ENCODE measurements at places on chromosomes 11 and 22.

- no peak for DNase-seq
Measured at GRCh38 chr11:128892866-128893565, 1.9 kb downstream of the KCNJ5 start.

DNA sequence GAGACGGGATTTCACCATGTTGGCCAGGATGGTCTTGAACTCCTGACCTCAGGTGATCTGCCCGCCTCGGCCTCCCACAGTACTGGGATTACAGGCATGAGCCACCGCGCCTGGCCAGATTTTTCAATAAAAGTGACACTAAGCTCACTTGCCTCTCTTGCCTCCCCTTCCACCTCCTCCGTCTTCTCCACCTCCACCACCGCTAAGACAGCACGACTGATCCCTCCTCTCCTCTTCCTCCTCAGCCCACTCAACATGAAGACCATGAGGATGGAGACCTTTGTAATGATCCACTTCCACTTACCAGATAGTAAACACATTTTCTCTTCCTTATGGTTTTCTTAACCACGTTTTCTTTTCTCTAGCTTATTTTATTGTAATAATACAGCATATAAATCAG lies 14.2 kb downstream of the CERK start:
- DNase-seq = no peak

GRCh38 chr11:95426823-95427462 lies 195.9 kb upstream of the SESN3 start:
- DNase-seq = no peak

- DNase-seq = no peak
Measured at GRCh38 chr22:33090836-33091235, 32.7 kb upstream of the SYN3 start.

DNA sequence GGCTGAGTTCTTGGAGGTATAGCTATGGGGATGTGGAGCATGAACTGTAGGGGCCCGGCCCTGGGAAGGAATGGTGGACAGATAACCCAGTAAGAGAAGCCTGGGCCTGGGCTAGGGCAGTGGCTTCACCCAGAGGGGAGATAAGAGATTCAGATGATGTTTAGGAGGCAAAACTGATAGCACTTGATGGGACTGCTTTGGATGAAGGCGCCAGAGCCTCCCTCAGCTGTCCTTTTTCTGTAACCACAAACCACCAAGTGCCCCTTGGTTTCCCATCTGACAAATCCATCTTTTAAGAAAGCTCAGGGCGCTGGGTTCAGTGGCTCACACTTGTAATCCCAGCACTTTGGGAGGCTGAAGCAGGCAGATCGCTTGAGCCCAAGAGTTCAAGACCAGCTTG lies 23.4 kb downstream of the RELT start:
- DNase-seq = no peak

DNA sequence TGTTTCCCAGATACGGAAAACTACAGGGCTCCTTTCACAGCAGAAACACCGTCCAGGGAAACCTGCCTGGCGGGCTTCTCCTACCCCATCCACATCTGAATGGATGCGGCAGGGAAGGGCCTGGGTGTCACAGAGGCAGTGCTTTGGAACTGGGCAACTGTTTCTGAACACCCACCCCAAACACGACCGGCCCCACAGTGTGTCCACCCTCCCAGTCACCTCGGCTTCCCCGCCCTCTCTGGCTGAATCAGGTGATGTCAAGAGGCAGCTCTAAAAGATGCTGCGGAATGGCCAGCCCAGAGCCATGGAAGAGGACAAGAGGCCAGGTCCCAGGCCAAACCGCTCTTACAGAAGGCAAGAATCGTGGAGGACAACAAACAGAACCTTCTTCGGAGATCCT lies 22.0 kb downstream of the IFT27 start:
- no peak for DNase-seq

DNA sequence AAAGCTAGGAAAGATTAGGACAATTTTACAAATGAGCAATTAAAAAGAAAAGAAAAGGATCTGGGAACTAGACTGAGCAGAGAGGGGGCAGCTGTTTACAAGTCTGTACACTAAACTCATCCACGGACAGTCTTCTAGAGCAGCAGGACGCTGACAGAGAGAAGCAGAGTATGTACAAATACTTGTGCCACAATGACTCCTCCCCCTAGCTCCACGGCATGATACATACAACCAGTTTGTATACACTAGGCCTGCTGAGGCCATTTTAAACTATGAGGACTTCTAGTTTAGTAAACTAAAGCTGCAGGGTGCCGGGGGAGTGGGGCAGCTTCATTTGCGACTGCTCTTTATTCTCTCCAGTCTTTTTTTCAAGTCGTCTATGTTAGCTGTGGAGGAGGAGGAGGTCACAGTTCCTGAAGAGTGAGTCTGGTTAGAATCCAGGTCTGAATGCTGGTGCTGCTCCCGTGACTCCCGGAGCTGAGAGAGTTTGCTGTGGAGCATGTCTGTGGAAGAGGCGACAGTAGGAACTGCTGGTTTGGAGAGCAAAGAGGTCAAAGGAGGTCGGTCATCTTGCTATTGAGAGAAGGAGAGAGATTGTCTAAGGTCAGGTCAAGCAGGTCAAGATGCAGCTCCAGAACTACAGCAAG lies 24.8 kb downstream of the F2 start:
- DNase-seq = no peak

DNA sequence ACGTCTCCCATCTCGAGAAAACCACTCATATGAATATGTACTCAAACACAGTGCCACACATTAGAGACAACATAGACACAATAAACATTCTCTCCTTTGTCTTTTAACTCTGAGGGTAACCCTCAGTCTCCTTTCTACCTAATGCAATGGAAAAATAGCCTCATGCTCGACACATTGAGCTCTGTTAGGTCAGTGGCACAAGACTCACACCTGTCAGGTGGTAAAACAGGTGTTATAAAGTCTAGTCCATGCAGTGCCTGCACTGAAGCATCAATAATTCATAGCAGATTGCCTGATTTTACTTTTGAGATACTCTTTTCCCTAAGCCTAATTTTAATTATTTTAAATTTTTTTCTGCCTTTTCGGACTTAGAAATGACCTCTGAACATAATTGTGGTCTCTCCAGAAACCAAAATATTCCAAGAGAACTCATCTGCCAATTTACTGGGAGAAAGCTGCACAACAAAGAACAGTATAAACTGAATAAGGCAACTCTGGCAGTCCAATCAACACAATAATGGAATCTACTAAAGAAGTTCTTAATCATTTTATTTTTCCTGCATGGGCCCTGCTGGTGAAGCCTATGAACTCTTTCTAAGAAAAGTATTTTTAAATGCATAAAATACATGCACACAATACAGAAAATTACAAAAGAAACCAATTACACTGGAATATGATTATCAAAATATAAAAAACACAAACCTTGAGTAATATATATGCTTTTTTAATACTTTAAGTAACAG lies 9.9 kb downstream of the RDX start:
- DNase-seq = peak; percentile 81

- DNase-seq = no peak
Measured at GRCh38 chr11:104164028-104164520, at the start of gene PDGFD. TSS of gene PDGFD (minus strand) at chr11:104164147.

DNA sequence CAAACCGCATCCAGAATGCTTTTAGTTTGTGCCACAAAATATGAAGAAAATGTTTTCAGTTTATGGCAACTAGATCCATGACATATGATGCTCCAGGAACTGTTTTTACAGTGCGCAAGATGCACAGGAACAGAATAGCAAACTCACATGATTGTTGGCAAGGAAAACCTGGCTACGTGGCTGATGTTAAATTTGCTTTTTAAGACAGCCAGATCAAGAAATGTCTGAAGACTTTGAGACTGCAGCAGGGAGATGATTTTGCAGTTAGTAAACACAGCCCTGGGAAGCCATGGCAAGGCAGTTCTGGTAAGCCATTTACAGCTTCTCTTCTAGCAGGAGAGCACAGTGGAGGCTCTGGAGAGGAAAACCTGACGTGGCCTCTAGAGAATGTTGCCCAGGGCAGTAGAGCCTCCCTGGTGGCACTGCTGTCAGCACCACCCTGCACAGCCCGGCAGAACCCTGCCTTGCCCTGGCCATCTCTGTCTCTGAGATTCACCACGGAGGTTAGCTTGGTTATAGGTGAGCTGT lies 69.8 kb upstream of the TNRC6B start:
- DNase-seq = peak; percentile 4

GRCh38 chr11:34784318-34784841 lies 131.8 kb downstream of the APIP start:
- DNase-seq = peak; percentile 14

- no peak for DNase-seq
Measured at GRCh38 chr11:91158891-91159537, 936.2 kb upstream of the CHORDC1 start.

DNA sequence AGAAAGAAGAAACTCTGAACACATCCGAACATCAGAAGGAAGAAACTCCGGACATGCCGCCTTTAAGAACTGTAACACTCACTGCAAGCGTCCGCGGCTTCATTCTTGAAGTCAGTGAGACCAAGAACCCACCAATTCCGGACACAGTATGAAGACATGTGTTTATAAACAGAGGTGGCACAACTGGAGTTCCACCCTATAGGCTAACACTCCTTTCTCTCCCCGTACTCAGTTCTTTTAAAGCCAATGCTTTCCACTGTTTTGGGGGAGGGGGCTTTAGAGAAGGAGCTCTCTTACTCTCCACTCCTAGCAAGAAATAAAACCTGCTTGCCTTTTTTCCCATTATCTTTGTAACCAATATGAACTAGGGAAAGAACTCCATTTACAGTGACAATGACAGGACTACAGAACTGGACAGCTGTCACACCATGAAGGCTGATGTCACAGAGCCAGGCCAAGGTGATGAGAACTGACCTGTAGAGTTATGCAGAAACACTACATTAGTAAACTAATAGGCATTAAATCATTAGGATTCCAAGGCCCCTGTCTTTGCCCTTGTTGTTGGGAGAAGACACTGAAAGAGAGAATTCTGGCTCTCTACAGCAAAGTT lies 733 bp downstream of the TRIM5 start:
- DNase-seq = no peak

DNA sequence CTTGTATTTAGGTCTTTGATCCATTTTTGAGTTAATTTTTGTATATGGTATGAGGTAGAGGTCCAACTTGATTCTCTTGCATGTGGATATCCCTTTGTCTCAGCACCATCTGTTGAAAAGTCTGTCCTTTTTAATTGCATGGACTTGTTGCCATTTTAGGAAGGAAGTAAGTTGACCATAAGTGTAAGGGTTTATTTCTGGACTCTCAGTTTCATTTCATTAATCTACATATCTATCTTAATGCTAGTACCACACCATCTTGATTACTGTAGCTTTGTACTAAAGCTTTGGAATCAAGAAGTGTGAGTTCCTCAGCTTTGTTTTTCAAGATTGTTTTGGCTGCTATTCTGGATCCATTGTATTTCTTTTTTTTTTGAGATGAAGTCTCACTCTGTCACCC lies 31.4 kb downstream of the CBL start:
- no peak for DNase-seq

- DNase-seq = no peak
Measured at GRCh38 chr11:12981676-12982522, 27.2 kb upstream of the RASSF10 start.

DNA sequence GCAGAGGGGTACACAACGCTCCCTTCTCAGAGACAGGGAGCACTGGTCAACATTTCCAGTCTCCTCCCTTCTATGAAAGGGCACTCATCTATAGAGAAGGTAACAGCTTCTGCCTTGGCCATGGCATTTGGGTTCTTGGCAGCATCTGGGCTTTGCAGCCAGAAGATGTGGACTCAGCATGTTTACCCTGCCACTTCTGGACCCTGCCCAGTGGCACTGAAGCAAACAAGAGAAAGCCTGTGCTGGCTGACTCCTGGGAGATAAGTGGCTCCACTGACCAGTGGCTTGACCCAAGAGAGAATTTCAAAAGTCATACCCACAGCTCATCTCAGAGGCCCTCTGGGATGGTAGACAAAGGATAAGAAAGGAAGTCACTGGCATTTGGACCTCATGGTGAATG lies 8.0 kb downstream of the CSNK2A3 start:
- DNase-seq = peak; percentile 82

GRCh38 chr11:41522899-41523672 lies 63.6 kb upstream of the LRRC4C start:
- no peak for DNase-seq

DNA sequence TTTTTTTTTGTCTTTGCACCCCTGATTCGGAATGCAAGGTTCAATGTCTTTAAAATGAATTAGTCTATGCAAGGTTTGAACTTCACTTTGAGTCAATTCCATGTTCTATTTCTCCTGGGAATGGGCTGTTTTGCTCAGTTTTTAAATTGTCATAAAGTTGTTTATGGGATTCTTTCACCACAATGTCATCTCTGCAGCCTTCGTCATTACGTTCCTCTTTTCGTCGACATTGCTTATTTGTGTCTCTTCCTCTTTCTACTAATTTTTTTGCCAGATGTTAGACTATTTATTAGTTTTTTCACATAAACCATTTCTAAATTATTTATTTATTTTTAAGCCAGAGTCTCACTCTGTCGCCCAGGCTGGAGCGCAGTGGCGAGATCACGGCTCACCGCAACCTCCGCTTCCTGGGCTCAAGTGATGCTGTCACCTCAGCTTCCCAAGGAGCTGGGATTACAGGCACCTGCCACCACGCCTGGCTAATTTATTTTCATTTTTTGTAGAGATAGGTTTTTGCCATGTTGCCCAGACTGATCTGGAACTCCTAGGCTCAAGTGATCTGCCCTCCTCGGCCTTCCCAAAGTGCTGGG lies 7.1 kb upstream of the TNNT3 start:
- no peak for DNase-seq

- DNase-seq = no peak
Measured at GRCh38 chr11:78497293-78497692, 77.4 kb downstream of the NARS2 start.

- DNase-seq = no peak
Measured at GRCh38 chr11:120903686-120904085, 120.2 kb upstream of the TBCEL start.

DNA sequence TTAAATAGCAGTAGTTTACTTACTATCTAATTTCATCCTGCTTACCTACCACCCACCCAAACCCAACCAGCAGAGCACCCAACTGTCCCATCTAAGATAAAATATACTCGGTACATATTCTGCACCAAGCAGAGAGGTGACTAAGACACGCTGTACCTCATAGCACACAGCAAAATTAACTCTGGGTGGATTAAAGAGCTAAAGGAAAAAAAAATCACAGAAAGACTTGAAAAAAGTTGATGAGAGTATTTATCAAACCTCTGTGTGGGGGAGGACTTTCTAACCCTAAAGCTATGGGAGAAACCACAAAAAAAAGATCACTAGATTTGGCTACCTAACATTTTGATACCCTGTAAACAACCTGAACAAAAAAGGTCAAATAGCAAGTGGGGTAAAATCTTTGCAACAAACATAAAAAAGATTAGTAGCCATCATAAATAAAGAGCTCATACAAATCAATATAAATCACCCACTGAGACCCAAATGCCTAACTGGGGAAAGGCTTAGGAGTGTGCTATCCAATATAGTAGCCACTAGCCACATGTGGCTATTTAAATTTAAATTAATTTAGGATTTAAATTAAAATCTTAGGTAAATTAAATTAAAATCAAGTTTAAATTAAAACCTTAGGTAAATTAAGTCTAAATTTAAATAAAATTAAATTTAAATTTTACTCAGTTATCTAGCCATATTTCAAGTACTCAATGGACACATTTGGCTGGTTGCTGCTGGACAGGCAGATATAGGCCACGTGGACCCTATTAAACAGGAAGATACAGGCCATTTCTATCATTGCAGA lies 25.6 kb upstream of the CD5 start:
- DNase-seq = no peak

GRCh38 chr11:117874910-117875381 lies 1.5 kb downstream of the FXYD6 start:
- DNase-seq = no peak

- no peak for DNase-seq
Measured at GRCh38 chr11:11735586-11735985, 106.2 kb upstream of the USP47 start.

- DNase-seq = no peak
Measured at GRCh38 chr11:13262096-13262495, 15.5 kb upstream of the BMAL1 start.

GRCh38 chr22:30905696-30906341 lies 62.8 kb downstream of the MORC2 start:
- DNase-seq = no peak

All from NCI-H2029 (cell line).